ENCODE measurements at places on chromosomes 6 and 20. TPM values are rescaled to one million over a fixed set of nuclear protein-coding genes. Genes with fewer than 3 reads are reported as not detected.

The TSHZ2 gene
- total RNA-seq: 0.63 TPM

The PGBD1 gene
- total RNA-seq: 9.1 TPM

The LAMP5 gene
- not detected for total RNA-seq

The TRIM10 gene
- not detected for total RNA-seq

The SRMS gene
- total RNA-seq: not detected

The TCP11 gene
- total RNA-seq: 0.41 TPM

The FILIP1 gene
- 21.7 TPM for total RNA-seq

The CUL7 gene
- total RNA-seq: 26.6 TPM

The IRF4 gene
- not detected for total RNA-seq

The ABHD16B gene
- total RNA-seq: not detected

Data from glomerular endothelial cell (primary cell).